ENCODE measurements at places on chromosomes 12 and 14.

GRCh38 chr14:79732911-79733655 is 478.2 kb downstream of the DIO2 start:
- no peak for DNase-seq

DNA sequence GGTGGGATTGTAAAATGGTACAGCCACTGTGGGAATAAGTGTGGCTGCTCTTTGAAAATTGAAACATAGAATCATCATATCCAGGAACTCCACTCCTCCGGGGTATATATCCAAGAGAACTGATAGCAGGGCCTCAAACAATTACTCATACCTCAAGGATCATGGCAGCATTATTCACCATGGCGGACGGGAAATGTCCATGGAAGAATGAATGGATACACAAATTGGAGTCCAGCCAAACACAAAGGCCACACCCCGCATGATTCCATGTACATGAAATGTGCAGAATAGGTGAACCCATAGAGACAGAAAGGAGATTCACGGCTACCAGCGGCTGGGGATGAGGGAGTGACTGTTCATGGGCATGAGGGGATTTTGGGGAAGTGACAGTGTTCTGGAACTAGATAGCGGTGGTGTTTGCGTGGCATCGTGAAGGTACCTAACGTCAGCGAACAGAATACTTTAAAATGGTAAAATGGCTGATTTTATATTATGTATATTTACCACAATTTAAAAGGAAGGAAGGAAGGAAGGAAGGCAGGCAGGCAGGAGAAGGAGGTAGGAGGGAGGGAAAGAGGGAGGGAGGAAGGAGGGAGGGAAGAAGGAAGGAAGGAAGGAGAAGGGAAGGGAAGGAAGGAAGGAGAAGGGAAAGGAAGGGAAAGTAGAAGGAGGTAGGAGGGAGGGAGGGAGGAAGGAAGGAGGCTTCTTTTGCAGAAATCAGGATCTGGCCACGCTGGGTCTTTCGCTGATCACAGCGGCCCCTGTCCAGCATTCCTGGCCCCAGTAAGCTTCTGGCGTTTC is 14.1 kb upstream of the NCOR2 start:
- no peak for DNase-seq

DNA sequence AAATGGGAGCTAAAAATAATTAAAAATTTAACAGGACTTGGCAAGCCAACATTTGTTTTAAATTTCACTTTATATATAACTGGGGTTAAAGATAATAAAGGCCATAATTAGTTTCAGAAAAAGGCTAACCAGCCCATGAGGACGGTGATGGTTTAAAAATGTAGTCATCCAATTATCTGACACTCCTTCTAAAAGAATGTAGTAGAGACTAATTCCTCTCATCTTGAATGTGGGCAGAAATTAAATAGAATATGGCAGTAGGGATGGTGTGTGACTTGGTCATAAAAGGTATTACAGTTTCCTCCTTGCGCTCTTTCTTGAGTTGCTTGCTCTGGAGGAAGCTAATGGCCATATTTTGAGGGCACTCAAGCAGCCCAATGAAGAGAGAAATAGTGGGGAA is 49.1 kb upstream of the PTPRB start:
- no peak for DNase-seq

GRCh38 chr12:27324530-27324929 is 8.1 kb upstream of the BMAL2 start:
- DNase-seq = no peak

DNA sequence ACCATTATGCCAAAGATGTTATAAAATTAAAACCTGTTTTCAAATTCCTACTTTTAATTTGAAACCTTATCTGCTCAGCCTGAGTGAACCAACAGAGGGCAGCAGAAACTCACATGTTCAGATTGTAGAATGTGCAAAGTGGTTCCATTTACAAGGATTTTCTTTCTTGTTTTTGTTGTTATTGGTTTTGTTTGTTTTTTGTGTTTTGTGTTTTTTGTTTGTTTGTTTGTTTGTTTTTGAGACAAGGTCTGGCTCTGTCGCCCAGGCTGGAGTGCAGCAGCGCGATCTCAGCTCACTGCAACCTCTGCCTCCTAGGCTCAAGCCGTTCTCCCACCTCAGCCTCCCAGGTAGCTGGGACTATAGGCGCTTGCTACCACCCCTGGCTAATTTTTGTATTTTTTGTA is 22.8 kb upstream of the GARIN2 start:
- no peak for DNase-seq

GRCh38 chr12:125492354-125493270 is 427.4 kb downstream of the AACS start:
- no peak for DNase-seq

DNA sequence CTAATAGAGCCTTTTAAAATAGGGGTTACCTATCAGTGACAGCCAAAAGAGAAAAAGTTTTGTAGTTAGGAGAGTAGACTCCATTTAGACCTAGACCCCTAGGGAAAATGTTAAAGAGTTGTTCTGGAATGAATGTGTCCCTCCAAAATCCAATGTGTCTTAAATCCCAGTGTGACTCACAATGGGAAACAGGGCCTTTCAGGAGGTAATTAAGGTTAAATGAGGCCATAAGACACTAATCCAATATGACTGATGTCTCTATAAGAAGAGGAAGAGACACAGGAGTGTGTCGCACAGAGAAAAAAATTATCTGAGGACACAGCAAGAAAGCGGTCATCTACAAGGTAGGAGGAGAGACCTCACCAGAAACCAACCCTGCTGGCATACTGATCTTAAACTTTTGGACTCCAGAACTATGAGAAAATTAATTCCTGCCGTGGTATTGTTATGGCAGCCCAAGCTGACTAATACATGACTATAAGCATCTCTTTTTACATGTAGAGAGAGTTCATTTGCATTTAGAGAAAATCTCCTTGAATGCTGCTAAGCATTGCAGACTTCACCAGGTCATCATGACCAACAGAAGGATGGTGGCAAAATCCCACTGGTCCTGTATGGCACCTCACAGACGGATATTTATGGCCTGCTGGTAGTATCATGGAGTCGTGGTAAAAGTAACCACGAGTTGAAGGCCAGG is 259.6 kb upstream of the TMTC1 start:
- no peak for DNase-seq

DNA sequence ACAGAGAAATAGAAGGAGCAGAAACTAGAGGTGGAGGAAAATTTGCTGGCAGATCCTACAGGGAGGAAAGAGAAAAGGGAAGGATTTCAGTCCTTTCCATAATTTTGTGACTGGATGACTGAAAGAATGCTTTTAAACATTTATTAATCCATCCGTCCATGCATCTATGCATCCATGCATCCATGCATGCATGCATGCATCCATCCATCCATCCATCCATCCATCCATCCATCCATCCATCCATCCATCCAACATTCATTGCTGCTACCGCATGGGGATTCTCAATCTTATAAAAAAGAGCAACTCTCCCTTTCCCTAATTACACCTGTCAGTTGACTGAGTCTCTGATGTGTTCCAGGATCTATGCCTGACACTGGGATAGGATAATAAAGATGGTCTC is 55.7 kb upstream of the NR2C1 start:
- no peak for DNase-seq

- DNase-seq = no peak
Measured at GRCh38 chr14:61591862-61592261, 103.5 kb upstream of the HIF1A start.

- DNase-seq = no peak
Measured at GRCh38 chr14:92970271-92970670, 47.3 kb downstream of the CHGA start.

GRCh38 chr14:24141097-24141880 is at the start of gene EMC9:
Gene EMC9 (minus strand): TSS chr14:24141591. CDS start chr14:24141304, 287 bp downstream.
- DNase-seq = peak; percentile 96

DNA sequence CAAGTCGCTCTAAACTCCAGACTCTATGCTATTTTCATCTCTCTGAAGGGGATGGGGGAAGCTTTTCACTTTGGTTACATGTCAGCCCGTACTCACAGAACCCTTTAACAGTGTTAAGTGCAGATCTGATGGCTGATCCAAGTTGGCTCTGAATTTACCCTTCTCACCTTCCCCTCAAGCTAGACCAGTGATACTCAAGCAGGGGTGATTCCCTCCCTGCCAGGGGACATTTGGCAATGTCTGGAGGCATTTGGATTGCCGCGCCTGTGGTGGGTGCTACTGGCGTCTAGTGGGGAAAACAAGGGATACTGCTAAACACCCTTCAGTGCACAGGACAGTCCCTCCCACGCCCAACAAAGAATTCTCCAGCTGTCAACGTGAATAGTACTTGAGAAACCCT is 6.0 kb upstream of the TEX52 start:
- no peak for DNase-seq

DNA sequence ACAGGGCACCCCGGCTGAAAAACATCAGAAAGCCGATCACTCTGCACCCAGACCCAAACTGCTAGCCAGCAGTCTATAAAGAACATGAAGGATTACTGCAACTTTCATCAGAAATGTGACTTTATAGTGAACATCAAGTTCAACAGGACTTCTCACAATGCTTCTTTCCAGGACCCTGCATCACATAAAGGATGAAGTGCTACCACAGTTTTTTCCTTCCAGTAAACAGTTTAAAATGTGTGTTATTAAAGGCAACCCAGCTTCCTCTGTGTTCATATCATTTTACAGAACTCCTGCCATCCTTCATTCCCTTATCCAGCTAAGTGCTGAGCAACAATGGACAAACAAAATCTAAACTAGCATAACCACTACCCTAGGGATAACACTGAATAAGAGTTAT is 280.3 kb upstream of the DIO2 start:
- DNase-seq = no peak

GRCh38 chr14:95048771-95049312 is 108.5 kb downstream of the DICER1 start:
- DNase-seq = no peak

- peak; percentile 86 for DNase-seq
Measured at GRCh38 chr12:40691913-40692764, at the start of gene CNTN1. Gene CNTN1 (plus strand): TSS chr12:40692439.

DNA sequence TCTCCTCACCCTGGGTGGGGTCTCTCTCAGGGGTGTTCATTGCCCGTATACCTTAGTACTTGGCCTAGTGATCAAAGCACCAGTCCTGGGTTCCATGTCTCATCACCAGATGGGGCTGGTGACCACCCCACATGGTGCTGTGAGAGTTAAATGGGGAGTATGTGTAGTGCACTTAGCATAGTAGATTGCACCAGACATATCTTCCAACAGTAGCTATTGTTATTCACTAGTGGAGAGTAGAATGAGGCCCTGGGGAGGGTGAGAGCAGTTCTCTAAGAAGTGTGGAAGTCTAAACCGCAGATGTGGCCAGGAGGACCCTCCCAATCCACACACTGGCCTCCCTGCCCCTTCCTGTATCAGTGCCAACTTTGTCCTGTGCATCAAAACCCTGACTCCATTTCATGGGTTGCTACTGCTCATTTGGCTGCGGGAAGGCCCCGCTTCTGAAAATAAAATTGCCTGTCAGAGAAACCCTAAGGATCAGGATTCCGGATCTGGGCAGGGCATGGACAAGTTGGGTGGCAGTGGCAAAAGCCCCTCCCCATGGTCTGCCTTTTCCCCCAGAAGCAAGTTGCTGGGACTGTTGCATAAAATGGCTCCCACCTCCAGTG is 4.4 kb downstream of the CD9 start:
- DNase-seq = no peak

- DNase-seq = no peak
Measured at GRCh38 chr12:94109160-94109559, 39.2 kb upstream of the PLXNC1 start.

- DNase-seq = no peak
Measured at GRCh38 chr14:66998013-66998412, 191.2 kb upstream of the GARIN2 start.

DNA sequence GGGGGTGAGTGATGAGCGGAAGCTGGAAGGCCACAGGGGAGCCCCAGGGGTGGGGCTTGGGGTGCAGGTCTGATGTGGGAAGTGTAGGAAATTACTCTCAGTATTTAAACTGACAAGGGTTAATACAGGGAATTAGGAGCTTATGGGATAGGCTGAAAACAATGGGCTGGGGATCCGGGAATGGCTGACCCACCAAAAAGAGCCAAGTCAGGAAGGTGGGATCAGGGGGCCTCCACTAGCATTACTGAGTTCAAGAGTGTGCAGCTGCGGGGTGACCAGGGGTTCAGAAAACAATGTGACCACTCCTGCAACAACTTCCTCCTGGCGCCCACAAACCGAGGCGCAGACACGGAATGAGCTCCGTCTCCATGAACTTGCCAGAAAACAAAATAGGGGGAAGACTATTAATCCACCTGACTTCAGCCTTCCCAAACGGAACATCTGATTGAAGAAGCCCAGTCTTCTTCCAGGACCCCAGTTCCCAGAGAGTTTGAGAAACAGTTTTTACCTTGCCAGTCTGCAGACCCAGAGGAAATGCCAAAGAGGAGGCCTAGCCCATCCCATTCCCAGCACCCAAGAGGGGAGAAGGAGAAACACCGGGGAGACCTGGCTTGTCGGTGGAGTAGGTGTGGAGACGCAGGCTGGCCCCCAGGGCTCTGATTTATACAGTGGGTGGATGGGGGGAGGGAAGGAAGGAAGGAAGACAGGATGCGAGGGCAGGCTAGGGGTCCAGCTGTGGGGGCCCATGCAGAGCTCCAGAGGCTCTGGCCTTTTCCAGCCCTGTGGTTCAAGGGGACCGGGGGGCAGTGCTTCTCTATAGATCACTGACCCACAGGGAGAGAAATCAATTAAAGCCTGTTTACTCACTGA is 16.5 kb upstream of the YY1 start:
- no peak for DNase-seq

DNA sequence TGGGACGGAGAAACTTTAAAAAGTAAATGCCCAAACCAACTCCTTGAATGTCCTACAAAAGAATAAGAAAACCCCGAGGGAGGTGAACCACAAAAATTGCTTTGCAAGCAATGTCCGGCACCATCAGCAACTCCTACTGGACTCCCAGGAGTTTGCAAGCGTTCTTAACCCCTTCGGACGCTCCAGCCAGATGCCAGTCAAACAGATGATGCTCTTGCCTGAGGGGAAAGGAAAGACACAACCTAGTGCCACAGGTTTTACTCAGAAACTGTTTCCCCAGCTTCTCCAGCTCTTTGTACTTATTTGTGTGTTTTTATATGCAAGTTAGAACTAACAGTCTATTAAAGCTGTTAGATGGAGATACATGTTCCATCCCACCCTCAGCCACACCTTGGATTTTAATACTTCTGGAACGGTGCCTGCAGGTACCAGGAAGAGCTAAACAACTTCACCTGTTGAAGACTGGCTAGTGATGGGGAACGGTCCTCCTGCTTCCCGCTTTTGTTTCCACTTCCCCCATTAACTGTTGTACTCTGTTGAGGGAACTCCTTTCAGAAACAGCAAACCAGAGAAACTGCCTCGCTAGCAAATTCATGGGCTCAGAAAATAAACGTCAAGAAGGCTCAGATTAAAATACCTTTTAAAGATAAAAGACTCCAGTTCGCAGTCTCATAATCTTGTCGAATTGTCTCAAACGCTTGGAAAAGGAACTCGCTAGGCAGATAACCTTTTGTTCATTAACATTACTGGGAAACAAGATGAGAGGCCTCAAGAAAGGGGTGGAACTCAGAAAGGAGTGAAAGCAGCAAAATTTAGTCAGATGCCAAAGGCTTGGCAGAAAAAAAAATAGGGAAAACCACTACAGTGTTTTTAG is 1.1 kb upstream of the FERMT2 start:
- DNase-seq = no peak
